ENCODE measurements at places on chromosomes 5 and 9. TPM values are rescaled to one million over a fixed set of nuclear protein-coding genes. Genes with fewer than 3 reads are reported as not detected.

- DNase-seq, result no peak
Measured at GRCh38 chr5:135213466-135214239, 179.6 kb upstream of the PITX1 start.

- no peak for DNase-seq
Measured at GRCh38 chr9:80520231-80520630, 948.5 kb downstream of the TLE4 start.

DNA sequence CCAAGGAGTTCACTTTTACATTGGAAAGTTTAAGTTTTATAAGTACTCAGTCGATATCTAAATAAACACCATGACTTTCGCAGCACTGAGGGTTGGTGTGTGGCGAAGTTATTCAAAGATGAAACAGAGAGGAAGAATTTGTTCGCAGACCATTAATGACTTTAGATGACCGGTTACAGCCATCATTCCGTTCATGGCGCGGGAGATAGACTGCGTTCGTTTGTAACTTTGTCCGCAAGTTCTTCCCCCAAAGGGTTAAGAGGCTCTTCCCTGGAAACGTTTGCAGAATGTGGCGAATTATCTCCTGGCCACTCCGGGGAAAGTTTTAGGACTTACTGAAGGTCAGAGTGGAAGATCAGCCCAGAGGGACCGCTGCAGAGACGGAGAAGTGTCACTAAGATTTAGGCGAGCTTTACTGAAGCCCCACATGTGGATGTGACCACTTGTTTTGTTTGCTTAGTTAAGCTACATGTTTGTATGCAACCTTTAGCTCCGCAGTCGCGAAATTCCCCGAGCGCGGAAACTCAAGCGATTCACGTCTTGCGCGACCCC is 2.2 kb upstream of the FOXD1 start:
- no peak for DNase-seq

IL5 gene
- total RNA-seq, result not detected

SH3RF2 gene
- total RNA-seq, result 3.2 TPM

All from omental fat pad (tissue), 4 donors.